Muscle of leg (tissue), 16 donors: ENCODE measurements at places on chromosomes 11 and 22.

DNA sequence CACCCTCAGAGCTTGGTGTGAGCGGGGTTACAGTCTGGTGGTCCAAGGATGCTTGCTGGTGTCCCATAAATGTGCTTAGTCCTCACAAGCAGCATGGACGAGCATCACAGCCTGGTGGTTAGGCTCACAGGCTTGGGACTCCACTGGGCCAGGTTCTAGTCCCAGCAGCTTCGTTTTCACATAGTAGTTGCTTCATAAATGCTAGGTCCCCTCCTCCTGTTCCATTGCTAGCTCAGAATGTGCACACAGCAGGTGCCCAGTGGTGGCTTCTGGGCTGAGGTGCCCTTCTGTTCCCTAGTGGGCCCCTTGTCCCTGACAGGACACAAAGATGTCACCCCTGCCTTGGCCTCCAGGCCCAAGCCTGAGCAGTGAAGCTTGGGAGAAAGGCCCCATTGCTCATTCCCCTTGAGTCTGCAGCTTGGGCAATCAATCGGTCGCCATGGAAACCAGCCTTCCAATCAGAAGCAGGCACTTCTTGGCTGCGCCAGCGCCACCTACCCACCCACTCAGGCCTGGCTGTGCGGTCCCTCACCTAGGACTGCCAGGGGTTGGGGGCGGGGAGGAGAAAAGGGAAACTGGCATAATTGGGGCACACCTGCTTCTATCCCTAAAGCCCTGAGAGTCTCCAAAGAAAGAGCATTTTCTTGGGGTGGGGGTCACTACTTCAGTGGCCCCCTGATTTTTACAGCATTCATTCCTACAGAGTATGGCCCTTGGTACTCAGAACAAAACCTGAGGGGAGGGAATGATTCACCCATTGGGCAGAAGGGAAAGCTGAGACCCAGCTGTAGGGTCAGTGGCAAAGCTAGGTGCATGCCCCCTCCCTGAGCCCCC lies 48.1 kb downstream of the CYTH4 start:
- no peak for DNase-seq

DNA sequence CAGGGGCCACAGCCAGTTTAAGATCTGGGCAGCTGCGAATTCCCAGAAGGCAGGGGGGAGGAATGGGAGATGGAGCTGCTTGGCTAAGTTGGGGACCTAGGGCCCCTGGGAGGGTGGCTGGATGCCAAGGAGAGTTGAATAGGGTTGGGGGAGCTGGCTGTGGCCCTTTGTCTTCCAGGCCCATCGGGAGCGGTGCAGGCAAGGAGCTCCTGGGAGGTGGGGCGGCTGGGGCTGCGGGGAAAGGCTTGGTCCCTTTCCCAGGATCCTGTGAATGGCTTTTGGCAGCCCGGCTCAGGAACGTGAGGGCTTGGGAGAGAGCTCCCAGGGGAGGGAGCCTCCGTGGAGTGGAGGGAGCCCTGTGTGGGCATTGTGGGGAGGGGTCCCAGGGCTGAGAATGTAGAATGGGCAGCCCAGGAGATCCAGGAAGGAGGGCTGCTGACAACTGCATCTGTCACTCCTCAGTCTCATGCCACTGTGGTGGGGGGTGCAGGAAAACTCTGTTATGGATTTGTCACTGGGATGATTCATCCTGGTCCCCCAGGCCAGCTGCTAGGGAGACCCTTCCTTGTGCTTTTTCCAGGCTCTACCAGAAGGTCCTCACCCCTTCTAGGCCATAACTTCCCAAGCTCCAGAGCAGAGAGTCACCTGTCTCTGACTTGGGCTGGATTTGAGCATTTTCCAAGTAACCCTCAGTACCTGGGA lies 6.0 kb downstream of the FREY1 start:
- peak; percentile 50 for DNase-seq

- no peak for DNase-seq
Observed at GRCh38 chr11:61338783-61339489, 5.9 kb downstream of the TKFC start.

GRCh38 chr11:117638911-117639543 lies 158.0 kb downstream of the DSCAML1 start:
- no peak for DNase-seq

GRCh38 chr11:47983464-47984397 lies 3.4 kb downstream of the PTPRJ start:
- DNase-seq: peak; percentile 57
